CD8-positive, alpha-beta memory T cell (primary cell): ENCODE measurements at places on chromosomes 12 and 14. TPM values are rescaled to one million over a fixed set of nuclear protein-coding genes. Genes with fewer than 3 reads are reported as not detected.

NKX2-1 gene
- total RNA-seq: not detected

CLEC9A gene
- not detected for total RNA-seq

GPR135 gene
- total RNA-seq: 0.90 TPM

MANSC4 gene
- total RNA-seq: not detected

TXNRD1 gene
- total RNA-seq: 103 TPM

ANKRD13A gene
- total RNA-seq: 38.1 TPM
